Upper lobe of left lung (tissue), 6 donors: ENCODE measurements at places on chromosomes 7 and 10. TPM values are rescaled to one million over a fixed set of nuclear protein-coding genes. Genes with fewer than 3 reads are reported as not detected.

The GIMAP1 gene
- total RNA-seq: 10.2 TPM

The DNAJB6 gene
- total RNA-seq: 64.1 TPM

The NXPH1 gene
- total RNA-seq: not detected

The RELN gene
- 2.6 TPM for total RNA-seq

The LUC7L2 gene
- total RNA-seq: 108 TPM

The PDZD7 gene
- total RNA-seq: 2.0 TPM

The TUBAL3 gene
- total RNA-seq: not detected

The SFTPD gene
- 662 TPM for total RNA-seq

The LIPM gene
- total RNA-seq: not detected

The FKBP9 gene
- 129 TPM for total RNA-seq

The WEE2 gene
- total RNA-seq: not detected

The ZNF503 gene
- 37.6 TPM for total RNA-seq

The KCNMA1 gene
- 107 TPM for total RNA-seq

The PHTF2 gene
- total RNA-seq: 15.9 TPM

The CAMK2B gene
- 1.8 TPM for total RNA-seq
